Mesothelial cell of epicardium (in vitro differentiated cells): ENCODE measurements at places on chromosomes 6 and 20. TPM values are rescaled to one million over a fixed set of nuclear protein-coding genes. Genes with fewer than 3 reads are reported as not detected.

- no peak for DNase-seq
- H3K27me3 ChIP-seq = peaks cover 74% of the 10 kb centered on the region
- H3K4me3 ChIP-seq = peak overlapping the region; percentile 55
- peaks cover 8% of the 10 kb centered on the region for H3K4me1 ChIP-seq
Observed at GRCh38 chr20:3237011-3237957, 1.7 kb downstream of the SLC4A11 start.

The KCNG1 gene
- 40.8 to 44.3 TPM (median 44.2 TPM) in 3 replicates for total RNA-seq

DNA sequence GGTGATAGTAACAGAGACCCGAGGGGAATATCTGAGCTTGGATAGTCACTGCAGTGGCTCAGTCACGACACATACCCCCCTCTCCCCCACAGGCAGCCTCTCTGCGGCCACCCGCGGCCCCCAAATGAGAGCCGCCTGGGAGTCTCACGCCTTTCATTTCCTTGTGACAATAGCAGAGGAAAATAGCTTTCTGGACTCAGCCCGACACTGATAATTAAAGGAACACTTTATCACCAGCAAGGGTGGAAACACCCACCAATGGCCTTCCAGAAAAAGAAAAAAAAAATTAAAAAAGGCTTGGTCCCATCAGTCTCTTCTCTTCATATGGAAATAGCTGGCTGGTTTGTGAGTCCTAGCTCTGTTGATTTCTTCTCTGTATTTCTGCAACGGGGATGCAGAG lies 35.1 kb upstream of the KCNG1 start:
- peaks cover 9% of the 10 kb centered on the region for H3K27me3 ChIP-seq
- H3K4me1 ChIP-seq = peaks cover 4% of the 10 kb centered on the region
- H3K4me3 ChIP-seq = no peak overlapping the region
- H3K27ac ChIP-seq = no peak overlapping the region

GRCh38 chr6:45586216-45587171 lies 208.8 kb upstream of the SUPT3H start:
- H3K36me3 ChIP-seq = peaks cover 3% of the 10 kb centered on the region
- H3K4me1 ChIP-seq = peaks cover 45% of the 10 kb centered on the region
- H3K27ac ChIP-seq = no peak overlapping the region
- no peak overlapping the region for H3K4me3 ChIP-seq
- H3K27me3 ChIP-seq = peaks cover 18% of the 10 kb centered on the region

The SLC25A27 gene
- 33.8 to 40.5 TPM (median 34.6 TPM) in 3 replicates for total RNA-seq

DNA sequence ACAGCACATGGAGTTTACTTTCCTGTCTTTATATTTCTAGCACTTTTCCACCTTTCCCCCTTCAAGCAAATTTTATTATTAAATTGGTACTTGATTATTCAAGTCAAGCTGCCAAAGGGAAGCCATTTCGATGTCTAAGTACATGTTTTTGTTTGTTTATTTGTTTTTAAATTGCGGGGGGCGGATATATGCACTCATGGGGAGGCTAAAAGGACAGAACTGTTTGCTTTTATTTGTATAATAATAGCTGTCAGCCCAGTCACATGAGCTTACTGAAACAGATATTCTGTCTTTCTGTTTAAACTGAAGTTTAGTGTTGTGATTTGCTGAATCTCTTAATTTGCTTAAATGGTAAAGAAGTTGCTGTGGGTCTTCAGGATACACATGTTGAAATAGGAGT lies 49.6 kb upstream of the PLCG1 start:
- H3K36me3 ChIP-seq = peaks cover 58% of the 10 kb centered on the region
- H3K27ac ChIP-seq = no peak overlapping the region
- H3K4me1 ChIP-seq = peaks cover 26% of the 10 kb centered on the region

DNA sequence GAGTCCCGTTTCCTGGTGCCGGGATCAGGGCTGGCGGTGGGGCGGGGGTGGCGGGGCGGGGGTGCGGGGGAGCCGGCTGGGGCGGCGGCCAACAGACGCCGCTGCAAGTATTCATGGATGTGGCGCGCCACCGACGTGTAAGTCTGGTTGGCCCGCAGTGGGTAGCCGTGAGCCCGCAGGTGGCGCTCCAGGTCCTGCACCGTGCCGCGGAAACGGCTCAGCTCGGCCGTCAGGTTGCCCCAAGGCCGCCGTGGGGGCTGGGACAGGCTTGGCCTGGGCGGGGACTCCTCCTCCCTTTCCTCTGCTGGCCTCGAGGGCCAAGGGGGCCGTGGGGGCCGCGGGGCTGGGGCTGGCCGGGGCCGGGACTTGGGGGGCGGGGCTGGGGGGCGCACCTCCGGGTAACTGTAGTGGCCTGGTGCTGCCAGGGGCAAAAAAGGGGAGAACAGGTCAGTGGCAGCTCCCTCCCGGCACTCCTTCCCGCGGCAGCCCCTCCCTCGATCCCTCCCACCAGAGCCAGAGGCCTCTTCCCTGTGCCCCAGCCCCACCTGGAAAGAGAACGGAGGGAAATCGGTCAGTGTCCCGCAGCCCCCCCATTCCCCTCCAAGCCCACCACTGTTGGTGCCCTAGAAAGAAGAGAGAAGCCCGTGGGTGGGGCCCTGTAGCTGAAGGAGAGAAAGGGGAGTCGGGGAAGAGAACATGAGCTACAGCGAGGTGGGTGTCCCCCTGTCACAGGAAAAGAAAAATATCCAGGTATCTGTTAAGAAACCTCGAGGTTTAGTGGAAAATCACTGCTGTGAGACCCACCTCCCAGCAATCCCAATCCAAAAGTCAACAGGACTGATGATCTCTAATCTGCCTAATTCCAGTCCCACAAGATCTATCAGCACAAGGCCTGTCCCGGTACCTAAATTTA lies 21.3 kb downstream of the TNXB start:
- peak overlapping the region; percentile 34 for H3K27ac ChIP-seq
- H3K4me1 ChIP-seq = peaks cover 20% of the 10 kb centered on the region
- no peak overlapping the region for H3K4me3 ChIP-seq
- H3K36me3 ChIP-seq = no peaks in the 10 kb centered on the region
- peak; percentile 74 for DNase-seq
- H3K27me3 ChIP-seq = peaks cover 26% of the 10 kb centered on the region

- no peak overlapping the region for H3K4me3 ChIP-seq
- H3K27me3 ChIP-seq = no peaks in the 10 kb centered on the region
- H3K36me3 ChIP-seq = peaks cover 3% of the 10 kb centered on the region
- peaks cover 22% of the 10 kb centered on the region for H3K4me1 ChIP-seq
- no peak overlapping the region for H3K27ac ChIP-seq
Observed at GRCh38 chr6:53343092-53343491, 5.7 kb downstream of the ELOVL5 start.
